ENCODE measurements at places on chromosomes 2 and 18.

DNA sequence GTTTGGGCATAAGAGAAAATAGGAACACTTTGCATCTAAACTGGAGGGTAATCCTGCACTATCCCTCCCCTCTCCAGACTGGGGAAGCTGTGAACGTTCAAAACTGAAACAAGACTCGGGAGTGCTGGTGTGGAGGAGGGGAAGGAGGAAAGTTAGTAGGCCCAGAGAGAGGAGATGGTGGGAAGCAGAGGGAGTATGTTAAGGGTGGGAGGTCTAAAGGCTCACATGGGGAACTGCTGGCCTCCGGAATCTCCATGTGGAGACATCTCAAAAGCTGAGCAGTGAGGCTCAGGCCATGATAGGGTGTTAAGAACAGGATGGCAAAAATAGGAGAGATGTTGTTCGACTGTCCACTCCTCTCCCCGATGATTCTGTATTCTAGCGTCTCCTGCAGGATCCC is 47.9 kb downstream of the ADD2 start:
- DNase-seq: no peak

GRCh38 chr18:48942554-48943261 is 8.1 kb downstream of the SMAD7 start:
- DNase-seq: no peak

DNA sequence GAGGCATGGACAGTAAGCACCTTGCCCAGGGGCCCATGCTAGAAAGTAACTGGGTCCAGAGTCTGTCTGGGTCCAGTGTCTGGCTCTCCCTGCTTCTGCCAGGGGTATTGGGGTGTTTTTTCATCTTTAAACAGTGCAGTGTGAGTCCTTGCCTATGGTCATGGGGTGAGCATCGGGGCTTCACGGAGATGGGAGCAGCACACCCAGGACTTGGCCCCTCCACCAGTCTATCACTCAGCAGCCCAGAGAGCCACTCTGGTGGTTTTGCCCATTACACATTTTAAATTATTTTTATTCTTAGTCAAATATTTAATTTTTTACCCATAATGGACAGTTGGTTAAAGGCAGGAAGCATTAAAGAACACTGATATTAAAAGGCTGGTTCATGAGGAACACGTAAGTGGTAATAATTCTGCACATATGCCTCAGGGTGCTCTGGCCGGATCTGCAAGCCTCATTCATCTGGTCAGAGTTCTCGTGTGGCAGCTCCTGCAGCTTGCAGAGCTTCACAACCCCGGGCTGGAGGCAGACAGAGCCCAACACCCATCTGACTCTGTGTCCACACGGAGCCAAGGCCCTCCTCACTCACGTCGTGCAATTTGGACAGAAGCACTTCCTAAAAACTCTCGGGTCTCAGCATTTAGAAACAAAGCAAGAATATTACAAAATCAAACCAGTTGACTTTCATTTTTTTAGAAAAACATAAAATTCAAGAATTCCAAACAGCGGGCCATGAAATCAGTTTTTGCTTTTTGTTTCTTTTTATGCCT is 204.1 kb downstream of the CTIF start:
- DNase-seq: no peak

- DNase-seq: no peak
Measured at GRCh38 chr2:112032224-112032586, 22.9 kb upstream of the TMEM87B start.

- DNase-seq: no peak
Measured at GRCh38 chr2:220962556-220962955, 609.5 kb downstream of the EPHA4 start.
